Mesendoderm (in vitro differentiated cells): ENCODE measurements at places on chromosomes 5 and 9.

- DNase-seq, result no peak
Measured at GRCh38 chr9:93087971-93088655, 7.9 kb upstream of the CARD19 start.

DNA sequence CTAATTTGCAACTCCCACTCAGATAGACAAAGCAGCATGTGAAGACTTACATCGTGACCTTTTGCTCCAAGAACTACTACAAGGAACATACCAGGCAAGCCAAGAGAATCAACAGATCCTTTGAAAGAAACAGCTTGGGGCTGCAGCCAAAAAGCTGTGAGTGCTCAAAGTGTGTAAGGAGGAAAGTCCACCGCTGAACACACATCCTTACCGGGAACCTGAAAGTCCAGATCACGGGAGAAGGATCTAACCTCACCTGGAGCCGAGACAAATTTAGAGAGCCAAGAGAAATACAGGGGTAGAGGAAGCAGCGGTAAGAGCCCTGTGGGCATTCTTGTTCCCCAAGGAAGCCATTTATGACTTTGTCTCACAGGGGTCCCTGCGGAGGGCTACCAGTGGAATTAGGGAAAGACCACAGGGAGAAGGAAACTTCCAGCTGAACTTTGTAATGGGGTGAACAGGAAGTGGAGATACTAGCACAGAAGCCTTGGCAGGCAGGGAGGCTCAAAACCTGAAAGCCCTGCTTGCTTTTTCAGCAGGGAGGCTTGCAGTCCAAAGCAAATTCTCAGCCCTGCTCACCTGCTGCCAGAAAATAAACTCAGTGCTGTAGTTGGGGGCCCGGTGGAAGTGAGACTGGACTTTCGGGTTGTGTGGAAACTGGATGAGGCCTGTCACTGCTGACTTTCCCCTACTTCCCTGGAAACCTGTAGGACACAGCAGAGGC lies 350.2 kb downstream of the DTWD2 start:
- no peak for DNase-seq

- no peak for DNase-seq
Measured at GRCh38 chr9:126363847-126364671, 37.4 kb downstream of the MVB12B start.

DNA sequence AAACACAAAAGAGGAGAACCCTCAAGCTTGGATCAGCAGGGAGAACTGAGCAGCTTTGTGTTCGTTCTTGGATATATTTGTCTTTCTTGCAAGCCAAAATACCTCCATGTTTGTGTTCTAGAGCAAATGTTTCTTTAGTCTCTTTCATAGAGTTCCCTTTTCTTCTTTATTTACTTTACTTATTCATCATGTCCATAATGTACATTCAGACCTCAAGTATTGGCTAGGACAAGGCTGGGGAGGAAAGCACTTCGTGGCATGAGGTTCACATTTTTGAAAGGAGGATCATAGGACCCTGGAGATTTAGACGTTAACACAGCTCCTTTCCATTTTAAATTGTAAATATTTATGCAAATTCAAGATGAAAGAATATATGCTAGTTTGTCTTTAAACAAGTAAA lies 590.2 kb upstream of the MEF2C start:
- no peak for DNase-seq

DNA sequence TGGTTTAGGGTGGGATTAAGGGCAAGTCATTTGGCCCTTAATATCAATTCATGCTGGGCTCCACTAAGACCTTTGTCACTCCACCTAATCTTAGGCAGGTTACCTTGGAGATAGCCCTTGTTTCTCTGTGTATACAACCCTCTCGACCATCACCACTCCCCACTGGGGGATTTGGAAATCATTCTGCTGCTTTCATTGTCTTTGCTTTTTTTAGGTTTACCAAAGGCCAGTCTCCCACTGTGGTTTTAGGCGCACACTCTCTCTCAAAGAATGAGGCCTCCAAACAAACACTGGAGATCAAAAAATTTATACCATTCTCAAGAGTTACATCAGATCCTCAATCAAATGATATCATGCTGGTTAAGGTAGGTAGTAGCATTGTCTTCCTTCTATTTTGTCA lies 6.2 kb downstream of the GZMK start:
- DNase-seq, result peak; percentile 92

DNA sequence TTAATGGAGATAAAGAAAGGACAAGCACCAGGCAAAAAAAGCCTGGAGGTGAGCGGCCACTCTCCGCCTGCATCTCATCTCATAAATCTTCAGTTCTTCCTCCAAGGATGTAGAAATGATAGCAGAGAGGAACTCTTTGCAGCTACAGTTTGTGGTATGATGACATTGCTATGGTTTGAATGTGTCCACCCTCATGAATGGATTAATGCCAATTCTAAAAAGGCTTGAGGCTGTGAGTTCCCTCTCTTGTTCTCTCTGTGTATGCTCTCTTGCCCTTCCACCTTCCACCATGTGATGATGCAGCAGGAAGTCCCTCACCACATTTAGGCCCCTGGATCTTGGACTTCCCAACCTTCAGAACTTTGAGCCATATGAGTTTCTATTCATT lies 126.4 kb downstream of the SPOCK1 start:
- no peak for DNase-seq

- no peak for DNase-seq
Measured at GRCh38 chr9:79287708-79288290, 284.0 kb upstream of the TLE4 start.

- DNase-seq, result peak; percentile 82
Measured at GRCh38 chr9:20941174-20941690, 90.2 kb downstream of the HACD4 start.

DNA sequence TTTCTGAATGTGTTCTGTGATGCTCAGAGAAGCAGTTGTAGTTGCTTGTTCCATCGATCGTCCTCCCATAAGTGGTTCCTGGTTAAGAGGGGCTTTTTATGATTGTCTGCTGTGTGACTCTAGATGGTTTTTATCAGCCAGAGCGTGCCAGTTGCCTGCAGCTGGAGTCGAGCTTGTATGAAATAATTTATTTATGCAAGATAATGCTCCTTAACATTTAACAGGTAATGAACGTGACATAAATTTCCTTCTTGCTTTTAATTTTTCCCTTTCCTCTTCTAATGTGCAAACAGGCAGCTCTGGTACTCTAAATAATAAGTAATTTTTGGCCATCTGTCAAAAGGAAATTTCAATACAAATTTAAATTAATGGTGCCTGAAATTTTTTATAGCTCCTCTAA lies 84.4 kb downstream of the TLE4 start:
- DNase-seq, result no peak

DNA sequence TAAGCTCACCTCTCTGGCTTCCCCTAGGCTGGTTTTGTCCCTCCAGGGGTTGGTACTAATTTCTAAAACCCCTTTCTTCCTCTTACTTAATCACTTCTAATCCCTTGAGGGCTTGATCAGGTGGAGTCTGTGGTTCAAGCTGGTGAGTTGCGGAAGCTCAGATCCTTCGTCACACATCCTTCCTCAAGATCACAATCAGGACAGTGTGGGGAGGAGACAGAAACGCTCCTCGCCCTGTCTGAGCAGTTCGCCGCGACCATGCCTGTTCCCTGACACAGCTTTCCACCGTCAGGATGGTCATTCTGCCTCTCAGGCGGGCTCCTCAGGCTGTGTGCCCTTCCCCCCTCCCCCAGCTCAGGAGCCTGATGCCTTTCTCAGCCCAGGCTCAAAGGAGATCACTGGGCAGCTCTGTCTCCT lies 24.3 kb downstream of the CPLX2 start:
- DNase-seq, result peak; percentile 31

GRCh38 chr9:98342098-98342819 lies 86.8 kb upstream of the TBC1D2 start:
- no peak for DNase-seq

DNA sequence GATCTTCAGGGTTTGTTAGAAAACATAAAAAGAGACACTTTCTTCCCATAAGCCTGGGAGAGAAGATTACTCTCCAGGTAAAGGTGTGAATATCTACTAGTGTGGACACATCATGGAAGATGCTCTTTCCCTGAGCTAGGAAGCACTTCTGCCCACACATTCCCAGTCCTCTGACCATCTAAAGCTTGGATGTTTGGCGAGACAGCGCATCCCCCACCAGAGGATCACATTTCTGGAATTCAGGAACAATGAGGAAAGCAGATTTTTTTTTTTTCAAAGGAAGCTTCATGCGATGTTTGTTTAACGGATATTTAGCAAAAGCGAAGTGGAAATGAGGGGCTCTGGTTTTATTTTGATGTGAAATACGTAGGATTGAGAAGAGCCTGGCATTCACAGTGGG lies 6.2 kb downstream of the SVEP1 start:
- peak; percentile 37 for DNase-seq

DNA sequence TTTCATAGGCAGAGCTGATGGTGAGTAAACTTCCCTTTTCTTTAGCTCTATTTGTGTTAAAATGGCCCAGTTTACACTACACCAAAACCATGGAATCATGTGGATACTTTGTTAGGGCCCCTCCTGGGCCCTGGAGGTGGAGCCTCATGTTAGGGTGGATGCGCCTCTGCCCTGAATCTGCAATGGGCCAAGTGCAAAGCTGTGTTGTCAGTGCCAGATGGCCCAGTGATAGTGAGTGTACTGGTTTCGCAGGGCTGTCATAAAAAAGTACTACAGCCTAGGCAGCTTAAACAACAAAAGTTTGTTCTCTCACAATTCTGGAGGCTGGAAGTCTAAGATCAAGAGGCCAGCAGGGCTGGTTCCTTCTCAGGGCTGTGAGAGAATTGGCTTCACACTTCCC lies 64.8 kb downstream of the HSPA4 start:
- no peak for DNase-seq
